ENCODE measurements at places on chromosomes 16 and 17.

- DNase-seq, result no peak
These were observed 1.2 kb downstream of the THAP11 start for GRCh38 chr16:67843343-67843765.

DNA sequence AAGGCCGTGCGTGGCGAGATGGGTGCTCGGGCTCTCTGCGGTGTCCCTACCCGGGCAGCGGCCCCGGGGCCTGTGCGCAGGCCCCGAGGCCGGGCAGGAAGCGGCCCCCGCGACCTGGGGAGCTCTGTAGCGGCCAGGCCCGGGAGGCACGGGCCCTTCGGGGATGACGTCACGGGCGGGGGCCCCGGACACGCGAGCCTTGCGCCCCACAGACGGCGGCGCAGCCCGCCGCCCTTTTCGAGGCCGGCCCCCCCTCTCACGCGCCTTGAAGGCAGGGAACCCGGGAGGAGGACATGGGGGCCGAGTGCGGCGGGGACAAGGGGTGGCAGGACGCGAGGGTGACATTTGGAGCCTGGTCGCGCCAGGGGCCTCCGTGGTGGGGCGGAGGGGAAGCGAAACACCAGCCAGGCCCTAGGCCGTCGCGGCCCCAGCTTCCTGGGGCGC, 1.1 kb downstream of the RAI1 start:
- DNase-seq, result peak; percentile 60

DNA sequence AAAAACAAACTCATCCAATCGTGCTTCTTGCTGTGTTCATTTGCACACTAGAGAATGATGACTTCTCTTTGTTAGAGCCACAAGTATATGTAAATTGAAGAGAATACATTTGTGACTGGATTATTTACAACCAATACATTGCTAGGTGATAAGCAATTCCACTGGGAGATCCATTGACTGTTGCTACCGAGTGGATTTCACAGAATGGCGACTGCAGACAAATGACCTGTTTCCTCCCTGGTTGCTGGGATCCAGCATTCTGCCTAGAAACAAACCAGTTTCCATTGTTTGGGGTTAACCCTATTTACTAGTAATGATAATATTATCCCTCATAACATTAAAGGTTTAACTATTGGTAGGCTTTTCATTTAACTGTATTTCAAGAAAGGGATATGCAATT, 36.9 kb upstream of the CPHXL start:
- DNase-seq, result no peak

GRCh38 chr16:8905168-8905762, 23.1 kb downstream of the LITAFD start:
- DNase-seq, result peak; percentile 27

- DNase-seq, result peak; percentile 93
These were observed 1.6 kb upstream of the N4BP1 start for GRCh38 chr16:48611329-48612137.

DNA sequence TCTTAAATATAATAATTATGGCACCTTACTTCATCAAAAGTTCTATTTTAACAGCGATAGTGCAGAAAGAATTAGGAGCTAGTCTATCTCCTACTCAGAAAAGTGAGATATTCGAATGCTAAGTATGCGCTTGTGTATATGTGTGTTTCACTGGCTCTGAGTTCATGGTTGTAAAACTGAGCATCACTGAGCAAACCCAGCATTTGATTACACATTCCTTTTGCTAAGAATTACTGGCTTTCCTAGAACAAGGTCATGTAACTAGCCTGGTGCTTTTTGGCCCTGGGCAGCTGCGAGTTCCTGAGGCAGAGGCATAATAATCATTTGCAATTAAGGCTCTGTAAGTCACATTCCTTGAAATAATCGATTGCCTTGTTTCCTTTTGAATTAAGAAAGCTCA, 157.2 kb downstream of the SNX29 start:
- DNase-seq, result no peak

DNA sequence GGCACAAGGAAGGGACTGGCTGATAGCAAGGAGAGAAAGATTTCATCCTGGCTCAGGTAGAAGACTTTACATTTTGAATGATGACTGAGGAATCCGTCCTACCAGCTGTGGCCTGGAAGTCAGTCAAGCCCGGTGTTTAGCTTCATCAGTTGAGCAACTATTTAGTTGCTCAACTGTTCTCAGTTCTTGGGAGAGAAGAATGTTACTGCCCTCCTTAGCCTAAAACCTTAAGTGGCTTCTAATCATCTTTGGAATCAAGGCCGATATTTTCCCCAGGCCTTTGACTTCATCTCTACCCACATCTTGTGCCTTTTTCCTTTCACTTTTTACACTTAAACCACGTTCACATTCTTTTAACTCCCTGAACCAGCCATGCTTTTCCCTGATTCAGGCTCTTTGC, 17.3 kb upstream of the RBL2 start:
- no peak for DNase-seq

DNA sequence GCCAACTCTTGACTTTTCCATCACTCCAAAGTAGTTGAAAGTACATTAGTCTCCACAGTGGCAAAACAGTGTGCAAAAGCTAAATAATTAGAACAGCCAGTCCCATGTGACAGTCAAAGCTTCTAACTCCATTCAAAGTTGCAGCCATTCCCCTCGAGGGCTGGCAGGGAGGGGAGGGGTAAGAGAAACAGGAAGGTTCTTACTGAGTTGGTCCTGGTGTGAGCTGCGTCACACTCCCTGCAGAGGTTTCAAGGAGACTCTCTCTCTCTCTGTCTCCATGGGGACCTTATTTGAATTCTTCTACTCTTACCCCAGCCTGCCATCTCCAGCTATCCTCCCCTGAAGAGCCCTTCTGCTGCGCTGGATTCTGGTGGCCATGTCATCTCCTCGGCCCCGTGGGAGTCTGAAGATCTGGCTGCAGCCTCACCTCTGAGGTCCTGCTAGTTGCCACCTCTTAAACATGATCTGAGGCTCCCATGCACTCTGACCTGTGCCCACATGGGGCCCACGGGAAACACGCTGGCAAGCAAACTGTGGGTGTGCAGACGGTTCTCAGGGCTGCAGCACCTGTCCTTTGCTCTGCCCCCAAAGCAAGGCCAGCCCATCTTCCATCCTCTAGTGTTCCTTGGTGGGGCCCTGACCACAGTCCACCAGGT, 23.3 kb upstream of the STH start:
- DNase-seq, result no peak

DNA sequence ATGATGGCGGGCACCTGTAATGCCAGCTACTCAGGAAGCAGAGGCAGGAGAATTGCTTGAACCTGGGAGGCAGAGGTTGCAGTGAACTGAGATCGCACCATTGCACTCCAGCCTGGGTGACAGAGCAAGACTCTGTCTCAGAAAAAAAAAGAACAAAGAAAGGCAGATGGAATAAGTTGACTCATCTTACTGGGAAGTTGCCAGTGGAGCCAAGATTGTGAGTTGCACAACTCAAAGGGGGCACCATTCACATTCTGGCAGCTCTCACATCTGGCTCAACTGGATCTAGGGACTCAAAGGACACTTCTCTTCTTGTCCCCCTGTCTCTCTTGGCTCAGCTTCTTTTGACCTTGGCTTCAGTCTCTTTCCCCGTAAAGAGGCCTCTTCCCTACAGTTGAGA, 53.7 kb upstream of the ETV4 start:
- peak; percentile 22 for DNase-seq

DNA sequence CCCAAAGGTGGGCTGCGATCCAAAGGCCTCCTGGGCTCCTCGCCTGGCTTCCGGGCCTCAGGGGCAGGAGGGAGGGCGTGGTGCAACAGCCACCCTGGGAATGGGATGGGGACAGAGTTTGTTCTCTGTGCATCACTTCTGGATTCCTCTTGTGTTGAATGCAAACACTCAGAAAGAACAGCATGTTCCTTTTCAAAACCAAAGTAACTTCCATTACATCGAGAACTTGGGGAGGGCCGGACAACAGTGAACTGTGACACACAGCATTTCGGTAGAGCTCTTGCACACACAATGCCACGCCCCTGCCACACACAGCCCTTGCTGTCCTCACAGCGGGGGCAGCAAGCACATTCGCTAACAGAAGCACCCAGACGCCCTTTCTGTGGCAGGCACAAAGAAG, 36.1 kb upstream of the FASN start:
- DNase-seq, result no peak
